Stimulated activated CD8-positive, alpha-beta memory T cell treated with anti-CD3 and anti-CD28 coated beads, Interleukin-4, amount 100 ng/mL, for 1 hour (primary cell): ENCODE measurements at places on chromosomes 16 and 17.

- DNase-seq: no peak
Observed at GRCh38 chr17:49741009-49741691, 22.8 kb downstream of the FAM117A start.

GRCh38 chr16:30149250-30149930, 26.4 kb upstream of the MAPK3 start:
- no peak for DNase-seq

- DNase-seq: no peak
Observed at GRCh38 chr17:42655528-42655927, 3.6 kb upstream of the TUBG2 start.

DNA sequence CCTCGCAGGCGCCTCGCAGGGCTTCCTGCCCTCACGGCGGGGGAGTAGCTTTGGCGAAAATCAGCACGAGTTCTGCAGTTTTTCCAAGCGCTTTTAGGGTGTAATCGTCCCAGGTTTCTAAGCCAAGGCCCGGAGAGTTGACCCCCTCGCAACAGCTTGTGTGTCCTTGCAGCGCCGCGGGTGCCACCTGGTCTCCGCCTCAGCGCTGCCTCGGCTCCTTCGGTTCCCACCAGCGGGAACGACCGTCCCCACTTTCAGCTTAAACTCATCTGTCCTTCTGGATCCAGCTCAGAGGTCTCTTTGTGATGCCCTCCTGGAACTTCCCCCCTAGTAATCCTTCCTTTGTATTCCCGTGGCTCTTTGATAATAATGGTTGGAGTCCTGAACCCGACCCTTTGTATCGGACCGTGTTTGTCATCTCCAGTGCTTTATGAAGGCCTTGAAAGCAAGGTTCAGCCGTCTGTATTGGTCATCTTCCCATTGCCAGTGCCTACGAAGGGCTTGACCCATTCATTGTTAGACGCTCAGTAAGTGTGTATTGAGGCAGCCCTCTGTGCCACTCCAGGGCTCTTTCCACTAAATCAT, 858 bp upstream of the SMARCE1 start:
- no peak for DNase-seq

DNA sequence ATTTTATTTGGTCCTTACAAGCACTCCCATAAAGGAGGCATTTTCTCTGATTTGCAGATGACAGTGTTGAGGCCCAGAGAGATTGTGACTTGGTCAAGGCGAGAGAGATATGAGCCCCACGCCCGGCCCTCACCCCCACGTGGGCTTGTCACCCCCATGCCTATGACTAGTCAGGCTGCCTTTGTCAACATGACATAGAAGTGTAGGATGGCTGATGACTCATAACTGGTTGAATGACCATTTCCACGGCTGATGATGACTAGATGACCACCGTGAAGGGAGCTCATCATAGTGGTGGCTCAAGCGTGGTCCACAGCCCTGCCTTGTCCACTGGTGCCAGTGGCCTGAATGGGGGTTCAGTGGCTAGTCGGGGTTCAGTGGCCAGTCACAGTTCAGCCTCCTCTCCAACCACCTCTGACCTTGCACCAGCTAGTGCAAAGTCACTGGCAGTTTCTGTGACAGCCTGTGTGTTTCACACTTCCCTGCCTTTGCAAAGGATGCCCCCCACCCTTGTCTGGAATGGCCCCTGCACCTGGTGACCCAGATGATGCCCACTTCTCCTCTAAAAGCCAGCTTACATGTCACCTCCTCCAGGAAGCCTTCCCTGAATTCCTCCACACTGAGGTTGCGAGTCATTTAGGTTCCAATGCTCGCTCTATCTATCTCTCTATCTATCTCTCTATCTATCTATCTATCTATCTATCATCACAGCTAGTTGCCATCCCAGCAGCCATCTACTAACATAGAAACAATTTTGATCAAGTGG, 3.8 kb upstream of the WSCD1 start:
- no peak for DNase-seq

DNA sequence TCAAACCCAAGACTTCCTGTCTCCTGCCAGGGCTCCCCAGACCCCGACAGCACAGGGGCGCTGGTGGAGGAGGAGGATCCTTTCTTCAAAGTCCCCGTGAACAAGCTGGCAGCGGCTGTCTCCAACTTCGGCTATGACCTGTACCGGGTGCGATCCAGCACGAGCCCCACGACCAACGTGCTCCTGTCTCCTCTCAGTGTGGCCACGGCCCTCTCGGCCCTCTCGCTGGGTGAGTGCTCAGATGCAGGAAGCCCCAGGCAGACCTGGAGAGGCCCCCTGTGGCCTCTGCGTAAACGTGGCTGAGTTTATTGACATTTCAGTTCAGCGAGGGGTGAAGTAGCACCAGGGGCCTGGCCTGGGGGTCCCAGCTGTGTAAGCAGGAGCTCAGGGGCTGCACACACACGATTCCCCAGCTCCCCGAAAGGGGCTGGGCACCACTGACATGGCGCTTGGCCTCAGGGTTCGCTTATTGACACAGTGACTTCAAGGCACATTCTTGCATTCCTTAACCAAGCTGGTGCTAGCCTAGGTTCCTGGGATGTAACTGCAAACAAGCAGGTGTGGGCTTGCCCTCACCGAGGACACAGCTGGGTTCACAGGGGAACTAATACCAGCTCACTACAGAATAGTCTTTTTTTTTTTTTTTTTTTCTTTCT, 8.1 kb downstream of the SERPINF1 start:
- DNase-seq: no peak

DNA sequence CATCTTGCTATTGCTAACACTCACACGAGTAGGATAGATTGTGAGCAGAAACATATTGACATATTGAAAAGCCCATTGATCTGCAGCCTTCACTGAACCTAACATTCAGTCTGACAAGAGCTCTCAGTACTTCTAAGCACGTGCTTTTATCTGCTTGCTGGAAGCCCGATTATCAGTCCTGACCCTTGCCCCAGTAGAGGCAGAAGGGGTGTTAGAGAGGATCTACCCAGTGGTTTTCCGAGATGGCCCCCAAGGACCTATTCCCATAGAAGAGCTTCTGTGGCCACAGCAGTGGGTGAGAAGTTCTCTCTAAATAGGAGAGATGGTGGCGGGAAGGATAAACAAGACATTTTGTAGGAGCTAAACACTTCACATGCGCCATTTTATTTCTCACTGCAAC, 290.9 kb upstream of the MAF start:
- DNase-seq: no peak

GRCh38 chr17:1043601-1044251, 46.8 kb downstream of the TIMM22 start:
- DNase-seq: no peak

DNA sequence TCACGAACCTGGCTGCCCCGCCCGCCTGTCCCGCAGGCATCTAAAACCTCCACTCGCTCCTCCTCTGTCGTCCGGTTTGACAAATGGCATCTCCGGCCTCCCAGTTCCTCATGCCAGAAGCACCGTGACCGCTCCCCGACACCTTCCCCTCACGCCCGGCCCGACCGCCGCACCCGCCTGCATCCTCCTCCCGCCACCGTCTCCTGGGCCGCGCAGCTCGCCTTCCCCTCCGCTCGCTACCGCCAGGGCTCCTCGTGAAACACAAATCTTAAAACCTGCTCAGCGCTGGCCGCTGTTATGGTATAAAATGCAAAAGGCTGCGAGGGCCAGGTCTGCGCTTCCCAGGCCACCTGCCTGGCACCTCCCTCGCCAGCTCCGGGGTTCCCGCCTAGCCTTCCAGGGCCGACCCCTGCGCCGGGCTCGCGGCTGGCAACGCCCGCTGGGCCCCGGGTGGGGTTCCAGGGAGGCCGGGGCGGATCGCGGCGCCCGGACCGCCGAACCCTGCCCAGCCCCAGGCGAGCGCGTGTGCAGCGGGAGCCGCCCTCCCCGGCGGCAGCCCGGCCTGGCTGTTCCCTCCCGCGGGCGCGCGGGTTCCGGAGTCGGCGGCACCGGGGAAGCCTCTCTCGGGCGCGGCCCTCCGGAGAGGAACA, 488 bp downstream of the SPSB3 start:
- DNase-seq: no peak

DNA sequence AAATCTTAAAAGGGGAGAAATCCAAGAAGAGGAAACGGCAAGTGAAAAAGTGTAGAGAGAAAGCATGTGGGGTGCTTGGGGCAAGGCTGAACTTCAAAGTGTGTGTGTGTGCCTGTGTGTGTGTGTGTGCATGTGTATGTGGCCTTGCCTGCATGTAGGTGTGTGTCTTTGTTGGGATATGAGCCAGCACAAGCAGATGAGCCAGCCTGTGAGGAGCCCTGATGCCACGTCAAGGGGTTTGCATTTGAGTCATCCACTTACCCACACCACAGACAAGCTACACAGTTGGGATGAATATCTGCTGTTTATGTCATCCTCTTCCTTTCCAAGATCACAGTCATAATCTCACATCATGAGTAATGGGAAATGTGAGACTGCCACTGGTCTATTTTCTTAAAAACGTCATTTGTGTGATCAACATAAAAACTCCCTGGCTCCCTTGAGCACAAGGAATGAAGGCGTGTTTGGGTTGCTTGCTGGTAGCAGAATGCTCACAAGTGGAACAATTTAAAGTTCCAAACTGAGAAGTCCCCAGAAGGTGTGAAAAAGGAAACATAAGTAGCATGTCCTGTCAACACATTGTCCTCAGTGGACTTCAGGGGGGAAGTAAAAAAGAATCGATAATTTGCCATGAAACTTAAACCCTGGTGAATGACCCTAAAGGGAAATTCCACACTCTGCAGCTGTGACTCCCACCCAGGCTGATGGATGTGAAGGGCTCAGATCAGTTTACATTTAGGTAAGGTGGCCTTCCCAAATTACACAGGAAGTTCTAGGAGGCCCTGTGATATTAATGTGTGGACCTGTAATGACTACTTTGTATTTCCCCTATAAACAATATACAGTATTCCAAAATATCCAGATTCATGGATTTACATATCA, 14.7 kb downstream of the KCTD19 start:
- no peak for DNase-seq
